ENCODE measurements at places on chromosomes 16 and 17.

DNA sequence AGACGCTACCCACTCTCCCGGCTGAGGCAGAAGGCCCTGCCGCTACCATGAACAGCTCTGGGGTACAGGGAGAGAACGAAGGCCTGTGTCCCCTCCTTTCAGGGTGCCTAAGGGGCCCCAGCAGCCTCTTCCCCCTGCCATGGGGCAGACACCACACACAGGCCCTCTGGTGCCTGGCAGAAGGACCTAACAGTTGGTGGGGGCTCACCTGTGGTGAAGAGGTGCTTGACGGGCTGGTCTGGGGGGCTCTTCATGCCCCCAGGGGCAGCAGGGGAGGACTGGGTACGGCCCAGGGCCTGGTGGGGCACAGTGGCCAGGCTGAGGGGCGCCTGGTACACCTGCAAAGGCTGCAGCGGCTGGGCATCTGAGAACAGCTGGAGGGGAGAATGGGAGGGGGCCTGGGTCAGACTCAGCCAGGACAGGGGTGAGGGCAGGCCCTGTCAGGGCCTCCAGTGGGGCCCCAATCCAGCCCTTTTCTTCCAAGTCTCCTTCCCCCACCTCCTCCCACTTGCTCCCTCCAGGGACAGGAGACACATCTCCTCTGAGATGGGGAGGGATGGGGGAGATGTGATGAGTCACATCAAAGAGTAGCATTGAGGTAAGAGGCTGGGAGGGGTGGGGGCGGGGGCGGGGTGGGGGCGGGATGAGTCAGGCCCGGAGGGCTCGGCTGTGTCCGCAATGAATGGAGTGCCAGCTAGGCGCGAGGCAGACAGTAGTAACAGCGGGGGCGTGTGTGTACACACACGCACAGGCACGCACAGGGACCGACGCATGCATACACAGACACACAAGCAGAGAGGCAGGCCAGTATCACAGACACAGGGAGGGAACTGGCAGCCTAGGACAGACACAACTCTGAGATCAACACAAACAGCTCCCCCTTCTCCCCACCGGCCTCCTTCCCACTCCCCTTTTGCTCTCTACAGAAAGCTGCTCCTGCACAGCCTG is 16.1 kb downstream of the G6PC3 start:
- DNase-seq, result peak; percentile 23

DNA sequence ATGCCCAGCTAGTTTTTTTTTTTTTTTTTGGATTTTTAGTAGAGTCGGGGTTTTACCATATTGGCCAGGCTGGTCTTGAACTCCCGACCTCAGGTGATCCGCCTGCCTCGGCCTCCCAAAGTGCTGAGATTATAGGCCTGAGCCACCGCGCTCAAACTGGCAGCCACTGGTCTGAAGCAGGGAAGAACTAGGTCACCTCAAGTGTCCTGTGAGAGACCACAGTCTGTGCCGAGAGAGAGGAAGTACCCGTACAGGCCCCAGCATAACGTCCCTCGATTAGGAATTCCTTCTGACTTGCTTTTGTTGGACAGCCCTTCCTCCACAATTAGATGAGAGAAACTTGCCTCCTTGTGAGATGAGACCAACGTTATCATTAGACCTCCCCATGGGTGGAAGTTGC is 13.7 kb upstream of the CD300E start:
- no peak for DNase-seq

DNA sequence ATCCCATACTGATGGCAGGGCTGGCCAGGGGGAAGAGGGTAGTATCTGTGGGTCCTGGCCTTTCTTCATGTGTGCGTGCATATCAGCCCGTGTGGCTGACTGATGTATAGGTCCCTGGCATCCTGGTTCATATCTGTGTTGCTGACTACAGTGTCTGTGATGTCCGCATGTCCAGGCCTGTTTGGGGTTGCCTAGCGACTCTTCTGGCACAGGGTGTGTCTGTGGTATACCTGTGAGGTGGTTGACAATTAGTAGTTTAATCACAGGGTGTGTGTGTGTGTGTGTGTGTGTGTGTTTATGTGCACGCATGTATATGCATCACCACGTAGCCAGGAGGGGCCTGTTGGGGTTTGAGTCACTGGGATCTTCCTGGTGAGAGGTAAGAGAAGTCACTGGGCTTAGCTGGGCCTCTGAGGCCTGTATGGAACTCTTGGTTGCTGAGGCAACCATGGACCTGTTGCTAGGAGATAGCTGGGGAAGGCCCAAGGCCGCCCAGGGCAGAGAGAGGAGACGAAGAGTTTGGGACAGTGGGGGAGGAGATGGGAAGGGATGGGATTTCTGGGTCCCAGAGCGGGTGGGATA is 603 bp upstream of the TMEM95 start:
- no peak for DNase-seq

DNA sequence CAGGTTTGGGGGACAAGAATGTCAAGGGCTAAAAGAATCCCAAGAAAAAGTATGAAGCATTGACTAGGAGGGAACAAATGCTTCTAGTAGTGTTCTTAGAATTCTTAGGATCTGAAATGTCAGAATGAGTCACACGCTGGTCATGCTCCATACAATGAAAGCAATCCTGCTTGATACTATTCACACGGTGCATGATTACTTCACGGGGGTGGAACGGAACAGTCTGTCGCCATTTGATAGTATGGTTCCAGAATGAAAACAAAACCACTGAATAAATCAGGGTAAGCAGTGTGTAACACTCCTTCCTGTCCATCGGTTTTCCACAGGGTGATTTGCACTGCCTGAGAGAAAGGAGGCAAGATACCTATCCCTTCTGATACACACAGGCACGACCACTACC is 22.9 kb upstream of the YWHAE start:
- DNase-seq, result no peak

DNA sequence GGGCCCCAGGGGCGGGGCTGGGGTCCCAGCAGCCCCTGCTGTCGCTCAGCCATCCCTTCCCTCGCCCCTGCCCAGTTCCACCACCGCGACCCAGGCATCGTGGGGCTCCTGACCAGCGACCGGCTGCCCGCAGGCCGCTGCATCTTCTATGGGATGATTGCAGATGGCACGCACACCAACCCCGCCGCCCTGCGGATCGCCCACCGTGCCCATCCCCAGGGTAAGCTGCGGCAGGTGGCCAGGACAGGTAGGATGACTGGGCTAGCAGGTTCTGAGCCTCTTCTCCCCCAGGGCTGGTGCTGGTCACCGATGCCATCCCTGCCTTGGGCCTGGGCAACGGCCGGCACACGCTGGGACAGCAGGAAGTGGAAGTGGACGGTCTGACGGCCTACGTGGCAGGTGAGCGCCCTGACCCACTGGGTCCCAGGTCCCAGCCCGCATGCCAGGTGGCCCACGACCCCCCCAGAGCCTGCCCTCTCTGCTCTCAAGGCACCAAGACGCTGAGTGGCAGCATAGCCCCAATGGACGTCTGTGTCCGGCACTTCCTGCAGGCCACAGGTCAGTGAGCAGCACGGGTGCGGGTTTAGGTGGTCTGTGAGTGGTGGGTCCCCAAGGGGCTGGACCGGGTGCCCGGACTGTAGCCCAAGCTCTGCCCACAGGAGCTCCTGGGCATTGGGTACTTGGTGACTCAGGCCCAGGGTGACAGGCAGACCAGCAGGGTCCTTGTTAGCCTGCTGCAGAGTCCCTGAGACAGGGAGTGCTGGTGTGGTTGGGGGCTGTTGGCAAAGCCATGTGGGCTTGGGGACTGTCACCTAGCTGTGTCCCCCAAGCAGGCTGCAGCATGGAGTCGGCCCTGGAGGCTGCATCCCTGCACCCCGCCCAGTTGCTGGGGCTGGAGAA is 2.8 kb downstream of the CEMP1 start:
- DNase-seq, result no peak

DNA sequence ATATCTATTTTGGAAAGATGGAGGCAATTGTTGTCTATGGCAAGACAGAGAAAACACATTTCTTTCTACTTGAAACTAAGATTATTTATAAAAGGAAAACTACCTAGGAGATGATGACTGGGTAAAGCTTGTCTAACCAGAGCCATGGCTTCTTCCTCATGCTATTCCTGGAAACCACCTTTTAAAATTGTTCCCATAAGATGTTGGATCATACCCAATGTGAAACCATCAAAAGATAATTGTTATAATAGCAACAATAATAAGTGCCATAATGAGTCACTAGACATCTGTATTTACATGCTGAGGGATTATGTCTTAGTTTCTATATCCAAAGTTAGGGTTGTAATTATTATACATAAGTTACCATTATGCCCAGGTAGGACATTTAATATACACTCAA is 428.4 kb downstream of the KCNJ2 start:
- no peak for DNase-seq

DNA sequence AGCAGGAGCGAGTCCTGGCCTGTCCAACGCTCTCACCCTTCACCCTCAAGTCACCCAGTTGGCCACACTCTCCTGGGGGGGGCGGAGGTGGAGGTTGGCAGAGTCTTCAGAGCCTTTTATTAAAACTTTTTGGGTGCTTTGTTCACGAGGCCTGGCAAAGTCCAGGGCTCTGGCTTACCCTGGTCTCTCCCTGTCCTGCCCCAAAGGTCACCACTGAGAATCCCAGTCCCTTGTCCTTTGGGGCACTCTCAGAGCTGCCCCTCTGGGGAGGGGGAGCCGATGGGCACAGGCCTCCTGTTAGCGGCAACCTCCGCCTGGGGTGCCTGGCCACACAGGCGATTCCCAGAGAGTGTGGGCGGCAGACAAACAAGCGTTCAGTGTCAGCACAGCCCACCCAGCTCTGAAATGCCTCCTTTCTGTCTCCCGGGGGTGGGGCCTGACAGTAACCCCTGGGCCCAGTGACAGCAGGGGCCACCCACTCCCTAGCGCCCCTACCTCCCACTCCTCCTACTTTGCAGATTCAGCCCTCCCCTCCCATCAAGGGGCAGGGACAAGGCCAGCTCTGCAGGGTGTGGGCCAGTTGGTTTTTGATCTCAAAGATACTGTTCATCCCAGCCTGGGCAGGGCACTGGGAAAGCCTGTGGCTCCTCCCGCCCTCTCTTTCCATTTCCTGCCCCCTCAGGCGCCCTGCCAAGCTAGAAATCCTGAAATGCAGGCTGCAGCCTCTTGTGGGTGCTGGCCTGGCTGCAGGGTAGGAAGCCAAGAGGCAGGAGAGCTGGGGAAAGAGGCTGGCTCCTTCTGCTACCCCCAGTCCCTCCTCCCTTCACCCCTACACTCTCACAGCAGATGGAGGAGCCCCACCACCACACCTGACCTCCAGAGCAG is 36.6 kb upstream of the EMP2 start:
- DNase-seq, result no peak

DNA sequence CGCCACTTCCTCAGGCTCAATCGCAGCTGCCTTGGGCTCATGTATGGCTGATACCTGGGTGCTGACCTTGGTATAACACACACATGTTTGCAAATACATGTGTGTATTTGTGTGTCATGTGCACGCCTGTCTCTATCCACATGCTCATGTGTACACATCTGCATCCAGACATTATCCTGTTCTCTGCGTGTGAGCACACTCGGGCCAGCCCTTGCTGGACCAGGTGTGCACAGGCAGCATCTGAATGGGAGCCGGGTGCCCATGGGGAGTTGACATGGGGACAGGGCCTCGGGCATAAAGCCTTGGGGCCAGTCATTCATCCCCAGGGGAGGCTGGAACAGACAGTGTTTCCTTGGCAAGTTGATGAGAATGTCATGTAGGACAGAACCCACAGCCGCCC is 29.1 kb upstream of the CRHR1 start:
- no peak for DNase-seq

GRCh38 chr16:16036359-16036792 is 87.0 kb downstream of the ABCC1 start:
- no peak for DNase-seq

- no peak for DNase-seq
These were observed 147.0 kb downstream of the SLC39A11 start for GRCh38 chr17:72945473-72945872.

Data from activated T-helper 2 cell treated with anti-CD3 and anti-CD28 coated beads, Interferon-gamma antibody, Interleukin-2, Interleukin-4, amounts not matched to agents 10 μg/mL and 5 μg/mL and 100 μg/mL, durations not matched to agents 14 hours and 24 hours and 36 hours (primary cell).